ENCODE measurements at places on chromosomes 4 and X. TPM values are rescaled to one million over a fixed set of nuclear protein-coding genes. Genes with fewer than 3 reads are reported as not detected.
A peak's percentile ranks its signal among the peaks of the same experiment; 100 is the strongest.

Gene PRKG2
- 3.2 TPM for total RNA-seq

Gene SCOC
- 36.8 TPM for total RNA-seq

DNA sequence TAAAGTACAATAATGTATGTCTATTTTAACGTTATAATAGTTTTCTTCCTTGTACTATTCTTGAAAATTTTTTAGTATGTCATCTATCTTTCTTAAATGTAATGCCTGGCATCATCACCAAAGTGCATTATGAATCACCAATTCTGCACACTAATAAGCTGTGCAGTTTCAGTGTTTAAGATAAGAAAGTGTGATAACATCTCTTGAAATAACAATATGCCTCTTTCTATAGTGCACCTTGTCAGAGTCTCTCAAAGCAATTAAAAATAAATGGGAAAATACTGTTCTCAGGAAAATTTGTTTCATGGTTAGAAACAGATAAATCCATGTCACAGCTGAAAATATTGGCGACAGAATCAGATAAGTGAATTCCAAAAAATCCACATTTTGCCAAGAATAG lies 457.4 kb upstream of the PCDH10 start:
- DNase-seq: no peak
- no peak overlapping the region for H3K27ac ChIP-seq
- H3K4me3 ChIP-seq: no peak overlapping the region
- no peaks in the 10 kb centered on the region for H3K27me3 ChIP-seq

Gene PNMA3
- not detected for total RNA-seq

Gene TMPRSS11D
- total RNA-seq: not detected

DNA sequence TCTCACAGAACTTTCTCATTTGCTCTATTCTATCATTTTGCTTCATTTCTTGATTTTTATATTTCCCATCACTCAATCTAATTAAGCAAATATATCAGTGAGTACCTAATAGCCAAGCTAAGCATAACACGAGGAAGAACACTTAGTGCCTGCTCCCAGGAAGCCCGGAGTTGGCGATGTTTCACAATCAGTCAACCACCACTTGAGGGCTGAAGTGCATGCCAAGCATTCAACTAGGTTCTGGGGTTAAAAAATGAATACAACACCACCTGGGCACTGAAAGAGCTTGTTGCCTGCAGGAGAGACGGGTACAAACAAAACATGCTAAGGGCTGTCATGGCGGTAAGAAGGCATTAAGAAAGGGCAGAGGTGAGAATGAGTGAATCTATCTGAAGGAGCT lies 47.5 kb downstream of the UCHL1 start:
- no peaks in the 10 kb centered on the region for H3K36me3 ChIP-seq
- DNase-seq: no peak
- no peak overlapping the region for H3K4me3 ChIP-seq
- no peaks in the 10 kb centered on the region for H3K27me3 ChIP-seq
- no peaks in the 10 kb centered on the region for H3K4me1 ChIP-seq
- no peak overlapping the region for H3K27ac ChIP-seq

GRCh38 chr4:154478128-154478527 lies 13.5 kb downstream of the DCHS2 start:
- no peaks in the 10 kb centered on the region for H3K36me3 ChIP-seq
- H3K27me3 ChIP-seq: no peaks in the 10 kb centered on the region
- no peak overlapping the region for H3K4me3 ChIP-seq
- H3K27ac ChIP-seq: no peak overlapping the region

- H3K27me3 ChIP-seq: no peaks in the 10 kb centered on the region
- DNase-seq: no peak
- H3K4me3 ChIP-seq: no peak overlapping the region
- H3K27ac ChIP-seq: no peak overlapping the region
Observed at GRCh38 chr4:183843248-183843671, 61.8 kb upstream of the STOX2 start.

GRCh38 chr4:124640022-124640730 lies 72.4 kb downstream of the ANKRD50 start:
- no peak overlapping the region for H3K27ac ChIP-seq
- DNase-seq: no peak
- H3K36me3 ChIP-seq: no peaks in the 10 kb centered on the region
- no peak overlapping the region for H3K4me3 ChIP-seq
- no peaks in the 10 kb centered on the region for H3K27me3 ChIP-seq

DNA sequence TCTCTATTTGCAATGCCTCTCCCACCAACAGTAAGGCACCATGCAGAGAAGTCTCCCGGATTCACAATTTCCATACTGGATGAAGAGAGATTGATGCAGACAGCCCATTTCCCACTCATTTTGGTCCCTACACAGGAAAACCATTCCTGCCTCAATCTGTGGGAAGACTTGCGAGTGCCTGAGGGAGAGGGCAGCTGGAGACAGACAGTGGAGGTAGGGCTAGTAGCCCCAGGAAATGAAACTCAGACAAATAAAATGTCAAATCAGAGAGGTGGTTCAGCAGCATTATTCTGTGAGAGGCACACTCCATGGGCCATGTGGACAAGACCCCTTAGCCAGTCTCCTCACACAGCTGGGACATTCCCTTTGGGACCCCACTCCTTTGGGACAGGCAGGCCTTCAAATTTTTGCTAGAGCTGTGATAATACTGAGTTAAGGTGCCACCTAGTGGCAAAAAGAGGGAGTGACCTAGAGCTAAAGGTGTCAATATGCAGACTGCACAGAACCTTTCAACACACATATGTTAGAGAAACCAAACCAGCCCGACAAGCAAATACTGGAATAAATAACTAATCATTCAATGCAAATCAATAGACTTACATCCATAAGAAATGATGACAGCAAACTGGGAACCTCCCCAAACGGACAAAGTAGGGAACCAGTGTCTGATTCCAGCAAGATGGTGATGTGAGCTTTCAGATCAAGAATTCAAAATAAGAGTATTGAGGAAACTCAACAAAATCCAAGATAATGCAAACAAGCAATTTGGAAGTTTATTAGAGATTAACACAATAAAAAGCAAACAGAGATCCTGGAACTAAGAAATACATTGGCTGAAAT lies 1865.3 kb upstream of the AGA start:
- no peaks in the 10 kb centered on the region for H3K4me1 ChIP-seq
- no peaks in the 10 kb centered on the region for H3K27me3 ChIP-seq
- peak; percentile 58 for DNase-seq
- H3K36me3 ChIP-seq: no peaks in the 10 kb centered on the region
- H3K27ac ChIP-seq: no peak overlapping the region

DNA sequence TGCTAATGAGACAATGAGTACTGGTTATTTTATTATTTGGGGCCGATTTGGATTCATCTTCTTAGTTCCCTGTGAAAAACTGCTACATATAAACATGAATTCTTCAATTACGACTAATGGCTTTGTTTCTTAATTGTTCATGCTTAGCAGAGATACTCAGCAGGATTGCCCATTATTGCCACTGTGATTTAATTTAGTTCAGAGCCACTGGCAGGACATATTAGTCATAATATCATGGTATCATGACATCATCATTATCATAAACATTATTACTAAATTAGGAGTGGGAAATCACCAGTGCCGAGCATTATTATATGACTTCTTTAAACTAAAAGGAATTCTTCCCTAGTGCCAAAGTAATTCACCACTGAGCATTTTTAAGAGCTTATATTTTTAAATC lies 201.4 kb downstream of the SPOCK3 start:
- no peak overlapping the region for H3K27ac ChIP-seq
- no peak for DNase-seq
- H3K4me3 ChIP-seq: no peak overlapping the region

GRCh38 chr4:150207871-150208270 lies 129.6 kb downstream of the DCLK2 start:
- no peaks in the 10 kb centered on the region for H3K4me1 ChIP-seq
- H3K4me3 ChIP-seq: no peak overlapping the region
- H3K27ac ChIP-seq: no peak overlapping the region
- H3K36me3 ChIP-seq: no peaks in the 10 kb centered on the region

Data from Caco-2 (cell line).